Fibroblast of pulmonary artery (primary cell): ENCODE measurements at places on chromosomes 1 and 21.
A peak's percentile ranks its signal among the peaks of the same experiment; 100 is the strongest.

DNA sequence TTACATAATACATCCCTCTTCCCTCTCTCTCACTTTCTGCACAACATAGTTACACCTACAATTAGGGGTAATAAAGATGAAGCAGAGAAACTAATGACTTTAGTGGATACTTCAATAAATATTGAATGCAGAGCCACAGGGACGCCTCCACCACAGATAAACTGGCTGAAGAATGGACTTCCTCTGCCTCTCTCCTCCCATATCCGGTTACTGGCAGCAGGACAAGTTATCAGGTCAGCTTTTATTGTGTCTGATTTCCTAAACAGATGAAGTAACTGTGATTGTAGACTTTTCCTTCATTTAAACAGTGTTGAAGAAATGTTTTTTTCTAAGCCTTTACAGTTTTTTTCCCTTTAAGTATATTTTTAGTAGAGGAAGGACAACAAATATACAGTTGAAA lies 281.6 kb downstream of the TPR start:
- peak; percentile 68 for DNase-seq

DNA sequence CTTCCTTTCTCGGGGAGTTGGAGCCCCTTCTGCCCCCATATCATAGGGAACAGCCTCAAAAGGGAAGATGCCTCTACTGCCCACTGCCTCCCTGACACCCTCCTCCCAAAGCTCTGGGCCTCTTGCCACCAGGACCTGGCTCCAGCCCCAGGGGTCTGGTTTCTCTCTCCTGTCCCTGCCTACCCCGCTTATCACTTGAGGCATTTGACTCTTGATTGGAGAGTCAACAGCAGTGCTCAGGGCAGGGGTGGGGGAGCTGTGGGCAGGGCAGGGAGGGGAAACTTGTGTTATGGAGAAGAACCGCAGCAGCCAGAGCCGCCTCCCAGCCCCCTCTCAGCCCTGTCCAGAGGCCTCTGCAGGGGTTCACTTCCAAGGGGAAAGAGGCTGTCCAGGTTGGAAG lies 573 bp downstream of the TRIM63 start:
- no peak for DNase-seq

GRCh38 chr1:19730793-19731192 lies 66.1 kb downstream of the HTR6 start:
- no peak for DNase-seq

DNA sequence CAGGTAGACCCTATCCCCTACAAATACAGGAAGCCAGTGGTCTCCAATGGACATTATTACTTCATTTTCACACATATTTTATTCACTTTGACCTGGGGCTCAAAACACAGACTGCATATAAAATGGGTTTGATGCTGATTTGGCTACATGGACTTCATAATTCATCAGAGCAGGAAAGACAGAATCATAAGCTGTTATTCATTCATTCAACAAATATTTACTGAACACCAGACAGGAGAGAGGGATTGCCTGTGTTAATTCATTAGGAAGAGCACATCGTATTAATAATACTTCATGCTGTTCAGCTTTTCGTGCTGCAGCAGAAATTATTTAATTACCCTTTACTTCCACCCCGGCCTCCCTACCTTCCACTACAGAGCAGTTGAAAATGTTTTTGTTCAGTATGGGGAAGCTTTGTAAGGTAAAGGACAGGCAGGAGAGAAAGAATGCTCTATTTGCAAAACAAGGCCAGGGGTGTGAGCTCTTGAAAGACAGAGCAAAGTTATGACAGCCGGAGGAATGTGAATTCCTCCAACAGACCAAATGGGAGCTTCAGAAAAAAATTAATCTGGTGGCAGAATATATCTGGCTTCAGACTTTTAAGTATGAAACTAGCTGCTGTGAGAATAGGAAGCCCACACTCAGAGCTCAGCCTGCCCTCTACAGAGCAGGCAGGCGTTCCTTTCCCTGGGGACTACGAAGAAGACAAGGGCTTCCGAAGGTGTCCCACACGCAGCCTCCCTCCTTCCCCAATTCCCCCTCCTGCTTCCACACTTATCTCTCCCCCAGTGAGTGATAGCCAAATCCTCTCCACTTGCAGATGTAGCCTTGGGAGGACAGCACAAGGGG lies 58.0 kb downstream of the MDM4 start:
- DNase-seq: no peak

GRCh38 chr21:14273736-14274538 lies 58.0 kb downstream of the RBM11 start:
- no peak for DNase-seq

- DNase-seq: peak; percentile 90
Observed at GRCh38 chr1:78114034-78114956, 68.5 kb downstream of the GIPC2 start.

DNA sequence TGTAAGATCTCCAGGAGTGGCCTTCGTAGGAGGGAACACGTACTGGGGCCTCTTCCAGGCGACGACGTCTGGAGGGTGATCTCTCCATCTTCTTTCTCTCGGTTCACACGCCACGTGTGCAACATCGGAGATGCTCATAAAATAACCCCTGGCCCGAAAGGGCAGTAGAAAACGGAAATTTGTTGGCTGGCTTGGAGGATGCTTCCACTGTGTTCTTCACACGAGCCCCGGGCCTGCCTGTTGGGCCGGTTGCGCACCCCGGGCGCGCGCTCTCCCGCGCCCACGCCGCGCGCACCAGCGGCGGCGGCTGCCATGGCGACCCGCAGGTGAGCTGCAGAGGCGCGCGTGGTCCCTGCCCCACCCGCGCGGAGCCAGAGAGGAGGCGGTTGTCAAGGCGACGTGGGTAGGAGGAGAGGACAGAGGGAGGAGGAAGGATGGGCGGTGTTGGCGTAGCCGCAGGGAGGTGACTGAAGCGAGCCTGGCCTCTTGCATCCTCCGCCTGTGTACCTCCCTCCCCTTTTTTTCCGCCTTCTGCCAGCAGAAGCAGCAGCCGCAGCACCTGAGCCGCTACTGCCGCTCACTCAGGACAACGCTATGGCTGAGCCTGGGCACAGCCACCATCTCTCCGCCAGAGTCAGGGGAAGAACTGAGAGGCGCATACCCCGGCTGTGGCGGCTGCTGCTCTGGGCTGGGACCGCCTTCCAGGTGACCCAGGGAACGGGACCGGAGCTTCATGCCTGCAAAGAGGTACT lies at the start of gene ELAPOR1:
ELAPOR1 (plus strand) TSS at position 526 of the 752 bp plus-strand sequence; CDS start at position 595, 69 bp downstream.
- DNase-seq: no peak

DNA sequence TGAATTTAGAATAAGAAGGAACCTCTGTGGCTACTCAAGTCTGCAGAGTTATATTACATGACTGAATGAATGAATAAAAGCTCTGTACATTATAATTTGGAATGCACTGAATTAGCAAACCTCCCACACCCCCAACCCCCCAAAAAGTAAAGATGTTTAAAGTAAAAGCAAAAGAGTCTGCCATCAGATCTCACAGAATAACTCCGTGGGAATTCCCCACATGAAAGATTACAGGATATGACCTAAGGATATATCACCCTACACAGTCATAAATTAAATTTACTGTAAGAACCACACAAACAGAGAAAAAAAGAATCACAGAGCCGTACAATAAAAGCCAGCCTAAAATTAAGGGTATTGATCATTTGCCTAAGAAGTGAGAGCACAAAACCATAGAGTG lies 587.3 kb downstream of the PTPRC start:
- peak; percentile 44 for DNase-seq

DNA sequence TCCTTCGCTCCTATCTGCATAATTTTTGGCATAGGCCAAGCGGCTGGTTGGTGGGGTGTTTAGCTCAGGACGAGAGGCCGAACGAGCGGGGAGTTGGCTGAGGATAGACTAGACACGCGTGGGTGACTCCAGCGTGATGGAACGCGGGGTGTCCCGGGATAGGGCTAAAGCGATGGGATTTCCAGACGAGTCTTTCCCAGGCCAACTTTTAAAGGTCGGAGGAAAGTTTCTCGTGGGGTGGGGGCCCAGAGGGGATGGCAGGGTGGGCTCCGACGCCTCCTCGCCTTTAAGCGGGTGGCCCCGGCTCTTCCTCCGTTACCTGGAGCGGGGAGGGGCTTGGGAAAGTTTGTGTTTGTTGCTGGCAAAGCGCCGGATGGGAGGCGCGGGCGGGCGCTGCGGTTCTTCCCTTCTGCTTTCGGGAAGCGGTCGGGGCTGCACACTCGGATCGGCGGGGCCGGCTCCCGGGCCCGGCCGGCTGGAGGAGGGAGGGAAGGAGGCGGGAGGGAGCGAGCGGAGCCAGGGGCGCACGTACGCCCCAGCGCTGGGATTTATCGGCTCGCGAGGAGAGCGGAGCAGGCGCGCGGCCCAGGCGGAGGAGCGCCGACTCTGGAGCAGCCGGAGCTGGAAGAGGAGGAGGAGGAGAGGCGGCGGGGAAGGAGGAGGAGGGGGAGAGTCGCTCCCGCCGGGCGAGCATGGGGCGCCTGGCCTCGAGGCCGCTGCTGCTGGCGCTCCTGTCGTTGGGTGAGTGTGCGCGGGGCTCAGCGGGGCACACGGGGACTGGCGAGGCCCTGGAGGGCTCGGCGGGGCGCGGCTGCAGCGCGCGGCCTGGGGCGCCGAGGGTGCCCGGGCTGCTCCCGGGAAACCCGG lies at the start of gene PTGFRN:
PTGFRN (plus strand) TSS at position 405 of the 867 bp plus-strand sequence; CDS start at position 693, 288 bp downstream.
- peak; percentile 75 for DNase-seq

DNA sequence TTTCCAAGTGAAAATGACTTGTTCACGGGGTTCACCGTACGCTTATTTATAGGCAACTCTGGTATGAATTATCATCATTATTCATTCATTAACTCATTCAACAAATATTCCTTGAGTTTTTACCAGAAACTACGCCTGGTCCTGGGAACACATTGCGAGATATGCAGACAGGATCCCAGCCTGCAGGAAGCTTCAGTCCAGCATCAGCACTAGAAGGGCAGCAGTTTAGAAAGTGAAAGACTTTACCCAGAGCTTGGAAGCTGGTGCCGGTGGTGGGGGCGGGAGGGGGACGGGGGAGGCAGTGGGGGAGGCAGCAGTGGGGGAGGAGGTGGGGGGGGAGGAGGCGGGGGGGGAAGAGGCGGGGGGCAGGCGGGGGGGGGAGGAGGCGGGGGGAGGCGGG lies 55.9 kb downstream of the SETD4 start:
- no peak for DNase-seq

DNA sequence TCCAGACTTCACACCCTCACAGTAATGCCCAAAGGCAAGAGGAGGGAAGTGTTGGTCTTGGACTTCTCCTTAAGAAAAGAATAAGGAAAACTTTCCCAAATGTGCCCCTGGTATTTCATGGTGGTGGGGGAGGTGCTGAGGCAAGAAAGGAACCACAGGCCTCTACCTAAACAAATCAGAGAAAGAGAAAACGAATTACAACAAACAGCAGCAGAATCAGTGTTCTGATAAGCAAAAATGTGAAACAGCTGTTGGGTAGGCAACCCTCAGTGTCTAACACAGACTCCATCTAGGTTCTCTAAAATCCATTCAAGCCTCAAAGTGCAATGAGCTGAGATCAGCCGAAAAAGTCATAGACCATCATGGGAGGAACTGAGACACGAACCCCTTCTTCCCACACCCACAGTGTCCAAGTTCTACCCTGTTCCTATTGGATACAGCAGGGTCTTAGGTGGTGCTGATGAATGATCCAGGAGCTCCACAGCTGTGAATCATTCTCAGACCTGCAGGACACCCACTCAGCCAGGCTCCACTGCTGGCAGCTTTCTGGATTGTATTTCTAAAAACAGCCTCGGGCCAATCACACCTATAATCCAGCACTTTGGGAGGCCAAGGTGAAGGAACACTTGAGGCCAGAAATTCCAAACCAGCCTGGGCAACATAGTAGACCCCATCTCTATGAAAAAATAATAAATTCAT lies 149.1 kb downstream of the PLPP3 start:
- no peak for DNase-seq

- DNase-seq: no peak
Observed at GRCh38 chr1:111151838-111152237, 11.8 kb downstream of the CEPT1 start.

- no peak for DNase-seq
Observed at GRCh38 chr1:231779081-231779480, 152.5 kb downstream of the DISC1 start.

DNA sequence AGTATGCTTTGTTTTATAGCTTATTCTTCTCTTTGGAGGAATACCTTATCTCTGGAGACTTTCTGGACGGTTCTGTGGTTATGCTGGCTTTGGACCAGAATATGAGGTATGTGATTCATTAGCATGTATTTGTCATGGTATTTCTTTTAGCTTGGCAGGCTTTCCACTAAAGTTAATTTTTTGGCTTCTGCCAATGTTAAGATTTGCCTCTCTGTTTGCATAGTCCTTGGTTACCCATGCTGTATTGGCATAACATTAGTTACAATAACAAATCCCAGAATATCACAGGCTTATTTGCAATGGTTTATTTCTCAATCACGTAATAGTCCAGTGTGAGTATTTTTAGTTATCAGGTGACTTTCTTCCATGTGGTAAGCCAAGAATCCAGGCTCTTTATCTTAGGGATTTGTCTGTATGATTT lies 9.7 kb downstream of the ZMPSTE24 start:
- peak; percentile 98 for DNase-seq

GRCh38 chr1:149843431-149844041 lies 55.8 kb upstream of the BOLA1 start:
- DNase-seq: no peak

DNA sequence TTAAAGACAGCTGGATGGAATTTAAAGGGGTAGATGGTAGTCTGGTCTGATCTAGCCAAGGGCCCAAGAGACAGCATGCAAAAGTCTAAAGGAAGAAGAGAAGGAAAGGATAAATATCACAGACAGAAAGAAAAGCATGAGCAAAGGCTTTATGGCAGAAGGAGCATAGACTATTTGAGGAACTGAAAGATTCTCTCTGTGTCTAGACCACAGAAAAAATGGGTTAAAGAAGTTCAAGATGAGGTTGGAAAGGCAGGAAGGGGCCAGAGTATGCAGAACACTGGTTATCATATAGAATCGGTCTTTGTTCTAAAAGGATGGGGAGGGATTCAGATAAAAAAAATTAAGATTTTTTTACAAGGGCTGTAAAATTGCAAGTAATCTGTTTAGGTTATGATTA lies 136.8 kb upstream of the SGIP1 start:
- no peak for DNase-seq

DNA sequence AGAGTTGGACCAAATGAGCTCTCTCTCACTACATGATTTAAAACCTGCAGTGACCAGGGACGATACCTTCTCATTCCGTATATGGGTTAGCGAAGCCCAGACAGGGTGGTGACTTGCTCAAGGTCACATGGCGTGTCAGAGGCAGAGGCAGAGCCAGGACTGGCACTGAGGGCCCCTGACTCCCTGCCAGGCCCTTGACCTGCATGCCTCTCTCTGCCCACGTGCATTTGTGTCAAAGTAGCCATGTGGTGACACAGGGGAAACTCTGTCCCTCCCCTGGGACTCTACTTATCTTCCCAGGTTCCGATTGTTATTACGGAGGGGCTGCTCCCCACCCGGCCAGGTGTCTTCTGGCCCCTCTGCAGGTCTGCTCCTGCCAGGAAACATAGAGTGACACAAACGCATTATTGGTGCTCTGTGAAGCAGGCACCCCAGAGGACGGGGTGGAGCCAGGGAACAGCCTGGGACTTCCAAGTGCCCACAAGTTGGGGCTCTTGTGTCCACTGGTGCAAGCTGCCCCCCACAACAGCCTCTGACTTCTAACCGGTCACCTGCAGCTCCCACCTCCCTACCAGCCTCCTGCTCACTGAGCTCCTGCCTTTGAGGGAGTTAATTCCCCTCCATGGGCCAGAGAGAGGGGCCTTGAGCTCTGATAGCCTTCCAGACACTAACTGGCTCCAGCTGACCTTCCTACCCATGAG lies 7.3 kb upstream of the TINAGL1 start:
- no peak for DNase-seq

GRCh38 chr1:216330262-216330661 lies 93.0 kb downstream of the USH2A start:
- peak; percentile 8 for DNase-seq

GRCh38 chr1:164641353-164641730 lies 82.4 kb downstream of the PBX1 start:
- no peak for DNase-seq

GRCh38 chr1:36109041-36109679 lies 15.9 kb downstream of the COL8A2 start:
- DNase-seq: peak; percentile 67
